ENCODE measurements at places on chromosomes 3 and 15.

DNA sequence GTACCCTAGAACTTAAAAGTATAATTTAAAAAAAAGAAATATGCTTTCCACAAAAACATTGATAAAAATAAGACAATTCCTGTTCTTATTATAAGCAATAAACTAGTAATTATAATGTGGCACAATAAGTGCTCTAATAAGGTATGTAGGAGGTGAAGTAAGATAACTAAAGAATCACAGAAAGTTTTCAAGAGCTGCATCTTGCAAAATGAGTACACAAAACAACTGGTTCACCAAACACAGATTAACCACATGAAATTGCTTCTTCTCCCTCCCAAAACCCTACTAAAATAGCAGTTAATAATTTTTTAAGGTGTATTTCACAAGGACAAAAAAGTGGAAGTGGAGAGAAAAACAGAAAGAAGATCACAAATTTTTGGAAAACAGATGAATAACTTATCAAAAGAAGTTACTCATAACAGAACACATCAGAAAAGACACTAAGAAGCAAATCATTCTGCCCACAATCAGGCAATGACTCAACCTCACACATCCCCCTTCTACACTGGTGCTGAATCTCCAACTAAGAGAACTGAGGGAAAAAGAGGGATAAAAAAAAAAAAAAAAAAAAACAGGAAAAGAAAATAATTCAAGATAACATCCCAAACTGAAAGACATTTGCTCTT, 64.2 kb downstream of the TBC1D5 start:
- peak; percentile 29 for DNase-seq

DNA sequence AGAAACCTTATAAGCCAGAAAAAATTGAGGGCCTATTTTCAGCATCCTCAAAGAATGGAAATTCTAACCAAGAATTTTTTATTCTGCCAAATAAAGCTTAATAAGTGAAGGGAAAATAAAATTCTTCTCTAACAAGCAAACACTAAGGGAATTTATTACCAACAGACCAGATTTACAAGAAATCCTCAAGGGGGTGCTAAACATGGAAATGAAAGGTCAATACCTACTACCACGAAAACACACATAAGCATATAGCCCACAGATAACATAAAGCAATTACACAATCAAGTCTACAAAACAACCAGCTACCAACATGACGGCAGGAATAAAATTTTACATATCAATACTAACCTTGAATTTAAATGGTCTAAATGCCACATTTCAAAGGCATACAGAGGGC, 883.5 kb downstream of the SI start:
- no peak for DNase-seq

DNA sequence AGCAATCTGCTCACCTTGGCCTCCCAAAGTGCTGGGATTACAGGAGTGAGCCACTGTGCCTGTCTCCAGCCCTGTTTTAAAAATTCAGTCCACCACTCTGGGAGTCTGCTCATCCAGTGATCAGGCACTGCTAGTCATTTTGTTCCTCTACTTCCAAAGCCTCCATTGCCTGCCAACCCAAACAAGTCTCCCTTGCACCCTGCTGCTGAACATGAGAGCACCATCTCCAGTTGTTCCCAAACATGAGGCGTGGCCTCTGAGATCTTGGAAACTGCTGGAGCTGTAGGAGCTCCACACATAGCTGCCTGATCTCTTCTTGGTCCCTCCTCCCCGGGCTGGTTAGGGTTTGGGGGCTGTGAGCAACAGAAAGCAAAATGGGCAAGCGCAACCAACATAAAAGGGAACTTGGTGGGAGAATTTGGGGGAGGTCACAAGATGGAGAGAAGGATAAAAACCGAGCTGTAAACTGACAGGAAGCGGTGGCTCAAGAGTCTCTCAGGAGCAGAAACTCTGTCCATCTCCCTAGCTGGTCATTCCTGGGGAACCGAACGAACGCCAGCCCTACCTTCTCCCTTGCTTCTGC, 49.6 kb upstream of the TLE3 start:
- no peak for DNase-seq

DNA sequence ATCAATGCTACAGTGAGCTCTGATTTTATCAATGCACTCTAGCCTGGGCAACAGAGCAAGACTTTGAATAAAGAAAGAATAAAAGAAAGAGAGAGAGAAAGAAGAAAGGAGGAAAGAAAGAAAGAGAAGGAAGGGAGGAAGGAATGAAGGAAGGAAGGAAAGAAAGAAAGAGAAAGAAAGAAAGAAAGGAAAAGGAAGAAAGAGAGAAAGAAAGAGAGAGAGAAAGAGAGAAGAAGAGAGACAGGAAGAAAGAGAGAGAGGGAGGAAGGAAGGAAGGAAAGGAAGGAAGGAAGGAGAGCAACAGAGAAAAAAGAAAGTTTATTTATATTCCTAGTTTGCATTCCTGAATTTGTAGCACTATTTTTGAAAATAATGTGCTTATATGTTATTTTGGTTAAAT, 52.3 kb upstream of the ITGA11 start:
- no peak for DNase-seq

DNA sequence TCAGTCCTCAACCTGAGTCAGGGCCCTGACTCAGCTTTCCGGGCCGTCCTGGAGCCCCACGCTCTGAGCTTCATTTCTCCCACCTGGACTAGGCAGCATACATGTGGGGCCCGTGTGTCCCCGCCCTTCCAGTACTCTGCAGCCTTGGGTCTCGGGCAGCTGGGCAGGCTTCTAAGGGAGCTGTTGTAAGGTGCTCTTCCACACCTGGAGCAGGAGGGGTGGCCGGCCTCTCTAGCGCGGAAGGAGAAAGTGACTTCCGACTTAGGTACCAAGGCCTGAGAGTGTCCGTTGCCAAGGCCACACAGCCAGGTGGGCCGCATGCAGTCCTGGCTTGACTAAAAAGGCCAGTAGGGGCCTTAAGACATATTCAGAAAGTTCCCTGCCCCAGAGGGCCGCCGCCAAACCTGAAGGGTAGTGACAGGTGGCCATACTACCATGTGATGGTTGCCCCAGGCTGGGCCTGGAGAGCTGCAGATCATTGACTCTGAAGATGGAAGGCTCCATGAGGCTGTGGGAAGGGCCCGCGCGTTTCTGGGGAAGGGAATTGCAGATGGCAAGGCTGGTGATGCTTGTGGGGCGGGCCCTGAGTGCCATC, 9.4 kb upstream of the SEMA3B start:
- no peak for DNase-seq

GRCh38 chr3:42228796-42229195, 37.2 kb downstream of the CCK start:
- no peak for DNase-seq

DNA sequence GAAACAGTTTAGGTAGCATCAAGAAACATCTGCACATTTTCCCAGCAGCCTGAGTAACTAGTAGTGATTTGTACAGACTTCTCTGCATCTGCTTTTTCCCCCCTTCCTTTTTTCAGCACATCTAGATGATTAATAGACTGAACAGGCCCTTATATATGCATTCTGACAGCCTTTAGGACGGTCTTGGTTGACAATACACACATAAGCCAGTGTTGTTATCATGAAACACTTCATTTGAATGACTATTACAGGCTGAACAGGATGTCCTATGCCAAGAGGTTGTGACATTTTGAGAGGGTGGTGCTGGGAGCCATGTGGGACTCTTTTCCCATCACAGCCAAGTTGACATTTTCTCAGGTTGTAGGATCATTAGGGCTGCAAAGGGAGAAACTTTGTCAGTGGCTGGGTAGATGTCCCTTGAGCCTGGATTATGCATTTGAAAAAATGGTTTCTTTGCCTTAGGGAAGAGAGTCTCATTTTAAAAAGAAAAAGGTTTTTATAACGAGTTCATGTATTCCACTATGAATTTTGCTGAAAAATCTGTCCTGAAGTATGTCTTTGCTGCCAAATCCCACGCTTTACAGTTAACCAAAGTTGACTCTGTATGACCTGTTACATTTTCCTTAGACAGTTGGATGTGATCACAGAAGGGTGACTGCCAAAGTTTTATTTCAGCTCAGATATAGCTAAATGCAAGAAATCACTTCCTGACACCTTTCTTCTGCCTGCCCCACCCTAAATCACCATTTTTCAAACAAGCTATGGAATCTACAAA, 73.7 kb downstream of the FILIP1L start:
- DNase-seq: no peak

- DNase-seq: no peak
Measured at GRCh38 chr15:73965094-73965757, 26.9 kb downstream of the STOML1 start.

GRCh38 chr15:71080705-71081104, 34.6 kb upstream of the THSD4 start:
- peak; percentile 63 for DNase-seq

- no peak for DNase-seq
Measured at GRCh38 chr15:74844319-74845207, 1.6 kb upstream of the ULK3 start.

- DNase-seq: no peak
Measured at GRCh38 chr3:194382196-194382891, 12.8 kb upstream of the LRRC15 start.

- DNase-seq: no peak
Measured at GRCh38 chr3:197520311-197521276, 35.2 kb downstream of the BDH1 start.

DNA sequence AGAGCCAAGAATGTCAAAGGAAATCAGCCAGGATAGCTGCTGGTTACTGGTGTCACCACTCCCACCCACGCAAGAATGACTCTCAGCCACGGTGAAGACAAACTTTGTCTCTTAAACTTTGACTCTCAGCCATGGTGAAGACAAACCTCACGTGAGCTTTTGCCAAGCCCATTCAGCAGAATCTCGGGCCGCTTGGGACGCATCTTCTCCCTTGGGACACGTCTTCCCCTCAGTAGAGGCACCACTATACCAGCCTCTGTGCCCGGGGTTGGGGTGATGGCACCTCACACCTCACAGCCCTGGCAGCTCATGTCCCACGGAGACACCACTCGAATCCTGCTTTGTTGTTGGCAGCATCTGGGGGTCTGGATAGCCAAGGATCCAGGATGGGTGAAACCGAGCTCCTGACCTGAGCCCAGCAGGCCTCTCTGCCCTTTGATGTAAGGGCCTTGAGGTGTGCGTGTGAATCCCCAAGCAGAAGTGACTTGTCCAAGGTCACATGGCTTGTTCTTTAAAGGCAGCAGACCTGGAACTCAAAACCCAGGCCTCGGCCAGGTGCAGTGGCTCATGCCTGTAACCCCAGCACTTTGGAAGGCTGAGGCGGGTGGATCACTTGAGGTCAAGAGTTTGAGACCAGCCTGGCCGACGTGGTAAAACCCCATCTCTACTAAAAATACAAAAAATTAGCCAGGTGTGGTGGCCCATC, 21.8 kb downstream of the RBPMS2 start:
- DNase-seq: no peak

- peak; percentile 18 for DNase-seq
Measured at GRCh38 chr3:120344349-120344748, 4.8 kb downstream of the LRRC58 start.

- peak; percentile 90 for DNase-seq
Measured at GRCh38 chr15:74040109-74040850, 42.1 kb downstream of the GOLGA6A start.

DNA sequence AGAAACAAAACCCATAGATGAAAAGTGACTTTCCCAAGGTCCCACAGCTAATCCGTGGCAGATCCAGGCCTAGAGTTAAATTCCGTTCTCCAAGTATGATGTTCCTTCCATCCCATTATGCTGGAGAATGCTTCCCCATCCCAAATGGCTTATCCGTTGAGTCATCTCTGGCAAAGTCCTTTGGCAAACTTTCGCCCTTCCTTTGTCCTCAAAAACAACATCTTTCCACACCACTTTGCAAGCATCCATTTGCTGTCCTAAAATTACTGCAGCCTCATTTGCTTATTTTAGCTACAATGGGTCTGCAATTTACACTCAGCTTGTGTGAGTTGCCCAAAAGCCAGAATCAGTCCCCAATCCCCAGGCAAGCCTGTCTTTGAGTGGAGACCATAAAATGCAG, 304.0 kb upstream of the TLE3 start:
- DNase-seq: no peak

- DNase-seq: no peak
Measured at GRCh38 chr3:45693941-45694521, 4.8 kb downstream of the SACM1L start.

DNA sequence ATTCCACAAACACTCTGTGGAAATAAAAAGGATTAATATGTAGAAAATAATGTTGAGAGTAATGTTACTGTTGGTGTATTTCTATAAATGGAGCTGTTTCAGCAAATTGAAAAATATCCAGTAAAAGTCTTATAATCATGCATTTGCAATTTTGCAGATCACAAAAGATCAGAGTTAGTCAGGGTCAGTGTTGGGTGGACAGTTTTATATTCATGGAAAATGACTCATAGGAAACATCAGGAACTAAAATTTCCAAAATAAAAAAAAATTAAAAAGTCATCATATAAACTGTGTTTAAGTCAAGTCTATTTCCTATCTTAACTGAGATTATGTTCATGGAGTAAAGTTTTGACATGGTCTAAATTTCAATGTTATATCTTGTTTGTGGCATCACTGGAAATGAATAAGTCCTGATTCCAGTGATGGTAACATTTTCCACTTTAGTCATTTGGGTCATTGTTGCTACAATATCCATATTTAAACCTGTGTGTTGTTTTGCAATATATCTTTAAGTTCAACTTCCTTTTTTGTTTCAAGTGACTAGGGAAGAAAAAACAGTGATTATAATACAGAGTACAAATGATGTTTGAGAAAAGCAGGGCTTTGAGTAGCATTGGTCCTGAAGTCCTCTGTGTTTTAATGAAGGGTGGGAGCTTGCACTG, 37.8 kb downstream of the MITF start:
- no peak for DNase-seq

DNA sequence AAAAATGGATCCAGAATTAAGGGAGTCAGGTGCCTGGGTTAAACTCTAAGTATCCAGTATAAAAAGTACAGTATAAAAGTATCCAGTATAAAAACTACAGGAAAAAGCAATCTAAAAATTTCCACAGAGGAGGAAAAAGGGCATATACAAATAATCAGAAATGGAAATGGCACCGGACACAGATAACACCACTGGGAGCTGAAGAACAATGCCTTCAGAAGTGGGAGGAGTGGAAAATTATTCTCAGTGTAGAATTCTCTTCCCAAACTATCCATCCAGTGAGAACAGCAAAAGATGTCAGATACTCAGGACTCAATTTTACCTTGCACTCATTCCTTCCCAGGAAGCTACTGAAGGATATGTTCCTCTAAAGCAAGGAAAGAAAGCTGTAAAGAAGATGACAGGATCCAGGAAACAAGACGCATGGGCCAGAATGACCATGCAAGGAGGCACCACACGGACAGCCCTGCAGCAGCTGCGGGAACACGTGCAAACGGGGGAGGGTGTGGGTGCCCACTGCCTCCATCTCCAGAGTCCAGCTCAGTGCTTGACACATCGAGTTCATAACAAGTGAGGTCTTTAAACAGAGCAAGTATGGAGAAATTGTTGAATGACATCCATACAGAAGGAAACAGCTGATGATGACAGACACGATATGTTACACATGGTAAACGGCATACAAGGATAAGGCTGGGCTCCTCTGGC, 68.5 kb downstream of the CHSY1 start:
- no peak for DNase-seq

DNA sequence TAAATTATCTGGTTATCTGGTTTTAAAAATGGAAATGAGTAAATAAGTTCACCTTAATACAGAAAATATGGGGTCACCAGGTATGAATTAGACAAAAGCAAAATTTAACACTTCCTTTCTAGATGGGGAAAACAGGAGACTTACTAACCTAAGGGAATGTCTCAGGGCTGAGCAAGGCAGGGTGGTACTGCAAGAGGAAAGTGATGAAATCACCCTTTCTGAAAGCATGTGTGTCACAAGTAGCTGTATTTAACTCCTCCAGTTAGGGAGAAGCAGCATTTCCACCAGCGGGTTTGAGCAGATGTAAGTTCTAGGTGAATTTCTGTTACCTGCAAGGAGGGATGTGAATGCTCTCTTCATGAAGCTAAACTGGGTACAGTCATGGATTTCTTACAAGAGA, 629.1 kb downstream of the MECOM start:
- peak; percentile 12 for DNase-seq

GRCh38 chr3:96677156-96677555, 137.2 kb upstream of the EPHA6 start:
- no peak for DNase-seq
